Heart right ventricle (tissue), 16 donors: ENCODE measurements at places on chromosomes 2 and 18.
A peak's percentile ranks its signal among the peaks of the same experiment; 100 is the strongest.

GRCh38 chr2:71896385-71897136, 251.1 kb downstream of the CYP26B1 start:
- no peak for DNase-seq

GRCh38 chr2:101623031-101623521, 74.4 kb upstream of the MAP4K4 start:
- DNase-seq, result no peak

DNA sequence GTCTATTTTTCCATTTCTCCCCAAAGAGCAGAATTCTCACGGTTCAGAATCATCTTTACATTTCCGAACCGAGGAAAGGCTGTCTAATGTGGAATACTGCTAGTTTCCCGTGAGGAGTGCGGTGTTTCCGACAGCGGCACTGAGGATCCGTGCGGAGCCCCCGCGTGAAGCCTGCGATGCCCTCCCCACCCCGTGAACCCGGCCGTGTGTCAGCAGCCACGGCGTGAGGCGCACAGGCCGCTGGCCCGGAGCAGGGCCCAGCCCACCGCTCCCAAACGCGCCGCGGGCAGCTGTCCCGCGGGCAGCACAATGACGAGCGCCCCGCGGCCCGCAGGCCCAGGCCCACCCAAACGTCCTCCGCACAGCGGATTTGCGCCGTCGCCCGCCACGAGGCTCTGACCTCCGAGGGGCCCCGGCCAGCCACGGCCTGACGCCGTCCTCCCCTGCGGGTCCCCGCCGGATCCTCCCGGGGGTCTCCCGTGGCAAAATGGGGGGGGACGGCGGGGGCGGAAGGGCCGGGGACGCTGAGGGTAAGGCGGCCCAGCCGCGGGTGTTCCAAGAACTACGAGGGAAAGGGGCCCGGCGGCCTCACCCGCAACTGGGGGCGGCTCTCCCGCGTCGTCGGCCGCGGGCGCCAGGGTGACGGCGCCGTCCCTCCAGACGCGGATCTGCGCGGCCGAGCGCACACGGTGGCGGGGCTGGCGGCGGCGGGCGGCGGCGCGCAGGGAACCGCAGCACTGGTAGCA, 796 bp downstream of the SPIRE1 start:
- DNase-seq, result peak; percentile 53

GRCh38 chr2:45403036-45403435, 208.0 kb downstream of the SRBD1 start:
- no peak for DNase-seq

DNA sequence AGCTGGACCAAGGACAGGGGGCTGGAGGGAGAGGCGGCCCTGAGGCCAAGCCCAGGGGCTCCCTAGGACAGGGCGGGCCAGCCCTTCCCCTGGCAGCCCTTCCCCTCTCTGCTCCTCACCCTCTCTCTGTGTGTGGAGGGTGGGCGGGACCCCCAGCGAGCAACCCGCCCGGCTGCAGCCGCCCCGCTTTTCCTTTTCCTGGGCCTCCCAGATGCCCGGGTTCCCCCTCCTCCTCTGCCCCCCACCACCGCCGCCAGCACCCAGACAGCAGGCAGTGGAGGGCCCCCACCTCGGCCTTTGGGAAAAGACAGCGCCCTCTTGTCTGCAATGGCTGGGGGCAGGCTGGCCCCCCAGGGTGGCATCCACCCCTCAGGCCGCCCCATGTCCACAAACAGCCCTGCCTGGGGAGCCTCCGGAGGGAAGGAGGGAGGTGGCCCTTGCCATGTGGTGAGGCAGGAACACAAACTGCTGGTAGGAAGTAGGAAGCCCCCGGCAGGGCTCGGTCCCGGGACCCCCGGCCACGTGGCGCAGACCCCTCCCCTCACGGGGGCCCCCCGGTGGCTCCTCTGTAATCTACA, 135.1 kb upstream of the CTDP1 start:
- DNase-seq, result no peak

DNA sequence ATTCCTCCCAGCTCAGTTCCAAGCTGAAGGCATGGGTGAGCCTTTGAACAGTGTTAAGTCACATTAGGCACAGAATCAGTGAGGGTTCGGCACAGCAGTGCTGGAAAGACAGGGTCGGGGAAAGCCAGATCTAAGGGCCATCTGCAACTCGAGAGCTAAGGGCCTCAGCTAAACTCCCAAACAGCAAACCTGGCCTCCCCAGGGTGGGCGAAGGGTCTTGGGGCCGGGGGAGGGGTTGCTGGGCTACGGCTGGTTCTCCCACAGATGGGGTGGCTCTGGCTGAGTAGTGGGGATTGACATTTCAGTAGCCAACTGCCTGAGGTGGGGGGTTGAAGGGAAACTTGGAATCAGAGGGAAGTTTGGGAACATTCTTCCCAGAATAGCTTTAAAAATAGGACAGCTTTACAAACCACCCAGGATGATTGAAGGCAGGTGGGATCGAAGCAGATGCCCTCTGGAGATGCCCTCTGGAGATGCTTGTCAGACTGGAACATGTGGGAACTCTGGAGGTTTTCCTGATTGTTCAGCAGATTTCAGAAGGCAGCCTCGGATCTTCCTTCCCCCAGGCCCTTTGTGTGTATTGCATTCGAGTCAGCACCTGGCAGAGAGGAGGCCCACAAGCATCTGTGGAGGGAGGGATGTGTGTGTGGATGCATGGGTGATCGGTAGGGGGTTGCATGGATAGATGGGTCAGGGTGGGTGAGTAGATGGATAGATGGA, 156.4 kb downstream of the SMAD7 start:
- no peak for DNase-seq

- DNase-seq, result no peak
These were observed 71.6 kb upstream of the SPTBN1 start for GRCh38 chr2:54384301-54385203.

GRCh38 chr2:50018292-50018691, 864.0 kb upstream of the FSHR start:
- no peak for DNase-seq

- no peak for DNase-seq
These were observed 55.0 kb upstream of the CTDP1 start for GRCh38 chr18:79624356-79625170.

DNA sequence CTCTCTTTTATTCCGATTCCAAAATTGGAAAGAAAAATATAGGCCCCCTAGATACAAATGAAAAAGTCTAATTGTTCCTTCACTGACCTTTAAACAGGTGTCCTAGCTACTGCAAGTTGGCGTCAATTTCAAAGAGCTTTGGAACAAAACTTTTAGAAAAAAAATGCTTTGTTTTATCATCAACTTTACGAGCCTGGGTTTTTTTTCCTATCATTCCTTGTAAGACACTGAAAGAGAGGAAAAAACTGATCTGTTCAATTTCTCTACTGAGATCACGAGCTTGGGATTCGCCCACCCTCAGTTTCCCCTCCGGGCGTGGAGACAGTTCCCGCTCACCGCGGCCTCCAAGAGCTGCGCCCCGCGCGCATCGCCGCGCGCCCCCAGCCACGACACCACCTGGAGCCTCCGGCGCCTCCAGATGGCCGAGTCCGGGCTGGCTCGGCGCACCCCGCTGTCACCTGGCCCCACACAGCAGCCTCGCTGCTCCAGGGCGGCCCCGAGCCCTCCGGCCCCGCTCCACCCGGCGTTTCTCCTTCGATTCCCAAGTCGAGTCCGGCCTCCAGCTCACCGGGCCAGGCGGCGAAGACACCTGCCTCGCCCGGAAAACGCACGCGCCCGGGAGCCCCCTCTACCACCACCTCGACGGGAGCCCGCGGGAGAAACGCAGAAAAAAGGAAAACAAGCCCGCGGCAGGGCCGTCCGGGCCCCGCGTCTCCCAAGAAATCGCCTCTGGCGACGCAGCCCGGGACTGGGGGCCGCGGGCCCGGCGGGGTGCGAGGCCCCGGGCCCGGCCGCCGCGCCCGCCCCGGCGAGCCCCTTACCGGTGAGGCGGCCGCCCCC, 656 bp downstream of the TBC1D8 start:
- DNase-seq, result peak; percentile 28

- peak; percentile 22 for DNase-seq
These were observed 782 bp downstream of the MTA3 start for GRCh38 chr2:42569116-42569711.

- no peak for DNase-seq
These were observed 182.4 kb downstream of the NEDD4L start for GRCh38 chr18:58226429-58226828.

GRCh38 chr2:221336967-221337366, 235.1 kb downstream of the EPHA4 start:
- no peak for DNase-seq

DNA sequence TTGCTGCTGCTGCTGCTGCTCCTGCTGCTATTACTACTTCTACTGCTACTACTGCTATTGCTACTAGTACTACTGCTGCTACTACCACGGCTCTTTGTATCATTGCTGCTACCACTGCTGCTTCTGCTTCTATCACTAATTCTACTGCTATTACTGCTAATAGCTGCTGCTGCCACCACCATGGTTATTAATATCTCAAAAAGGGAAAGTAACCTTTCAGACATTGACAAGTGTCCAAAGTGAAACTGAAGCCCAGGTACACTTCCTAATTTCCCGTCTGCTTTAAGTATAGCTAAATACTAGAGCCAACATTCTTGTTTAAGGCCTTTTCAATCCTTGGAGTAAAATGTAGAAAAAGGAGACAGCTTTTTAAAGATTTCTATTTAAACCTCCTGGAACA, 45.4 kb upstream of the EHBP1 start:
- DNase-seq, result no peak

GRCh38 chr2:134679745-134680144, 39.1 kb downstream of the TMEM163 start:
- no peak for DNase-seq

- no peak for DNase-seq
These were observed 34.0 kb downstream of the KANSL3 start for GRCh38 chr2:96604104-96604503.

GRCh38 chr18:26317398-26317797, 91.2 kb downstream of the TAF4B start:
- DNase-seq, result no peak
